ENCODE measurements at places on chromosomes 2 and 18.

DNA sequence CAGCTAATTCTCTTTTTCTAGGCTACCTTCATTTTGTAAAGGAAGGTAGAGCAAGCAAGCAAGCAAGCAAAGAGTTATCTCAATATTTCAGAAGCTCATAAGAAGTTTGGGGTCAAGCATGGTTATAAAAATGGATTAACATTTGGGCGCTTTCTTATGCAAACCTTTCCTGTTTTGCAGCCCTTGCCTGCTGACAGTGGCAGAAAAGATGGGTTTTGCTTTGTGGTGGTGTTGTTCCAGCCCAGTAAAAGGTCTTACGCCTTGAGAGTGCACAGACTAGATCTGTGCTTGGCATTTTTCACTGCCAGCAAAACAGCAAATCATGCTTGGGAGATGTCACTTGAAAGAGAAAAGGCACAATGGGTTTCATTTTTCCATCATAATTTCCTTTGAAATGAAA is 1320.6 kb upstream of the CELF4 start:
- no peak for DNase-seq

GRCh38 chr2:40123326-40123725 is 328.6 kb downstream of the SLC8A1 start:
- DNase-seq = no peak

DNA sequence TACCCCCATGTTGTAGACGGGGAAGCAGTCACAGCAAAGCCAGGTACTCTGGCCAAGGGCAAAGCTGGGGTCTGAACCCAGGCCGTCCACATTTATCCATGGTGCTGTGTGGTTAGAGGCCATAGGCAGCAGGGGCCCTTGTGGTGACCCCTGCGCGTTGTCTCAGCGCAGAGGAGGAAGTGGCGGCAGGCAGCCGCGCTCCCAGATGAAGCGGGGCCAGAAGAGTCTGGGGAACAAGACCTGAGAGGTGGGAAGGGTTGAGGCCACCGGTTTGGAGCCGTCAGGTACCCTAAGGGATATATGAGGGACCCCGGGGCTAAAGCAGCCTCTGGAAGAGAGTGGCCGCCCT is 770 bp downstream of the ZNF396 start:
- no peak for DNase-seq

- no peak for DNase-seq
Measured at GRCh38 chr18:32549248-32550110, 78.8 kb upstream of the GAREM1 start.

DNA sequence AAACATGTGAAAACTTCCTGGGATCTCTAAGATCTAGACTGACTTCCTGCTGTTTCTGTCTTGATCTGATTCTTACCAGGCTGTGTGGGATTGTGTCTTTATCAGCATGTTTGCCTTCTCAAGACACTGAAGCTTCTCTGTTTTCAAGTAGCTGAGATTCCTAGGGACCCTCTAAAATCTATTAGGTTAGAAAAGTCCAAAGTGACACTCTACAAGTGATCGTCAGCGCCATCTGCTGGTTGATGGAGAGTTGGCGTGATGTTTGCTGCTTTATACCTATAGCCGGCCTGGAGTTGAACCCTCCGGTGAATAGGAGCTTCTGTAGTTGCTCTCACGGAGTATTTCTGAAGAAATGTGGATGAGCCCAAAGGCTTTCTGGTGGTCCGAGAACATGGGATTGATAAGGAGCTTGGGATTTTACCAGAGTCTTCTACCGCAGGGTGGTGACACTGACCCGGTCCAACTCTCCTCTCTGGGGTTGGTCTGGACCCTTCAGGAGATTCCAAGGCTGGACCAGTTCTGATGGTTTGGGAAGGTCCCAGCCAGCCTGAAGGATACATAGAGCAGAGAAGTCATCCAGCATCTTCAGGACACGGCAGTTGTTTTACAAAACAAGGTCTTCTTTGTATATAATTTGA is 96.0 kb upstream of the TTC39C start:
- peak; percentile 51 for DNase-seq

GRCh38 chr18:54250846-54251261 is 18.5 kb upstream of the POLI start:
- DNase-seq = no peak

DNA sequence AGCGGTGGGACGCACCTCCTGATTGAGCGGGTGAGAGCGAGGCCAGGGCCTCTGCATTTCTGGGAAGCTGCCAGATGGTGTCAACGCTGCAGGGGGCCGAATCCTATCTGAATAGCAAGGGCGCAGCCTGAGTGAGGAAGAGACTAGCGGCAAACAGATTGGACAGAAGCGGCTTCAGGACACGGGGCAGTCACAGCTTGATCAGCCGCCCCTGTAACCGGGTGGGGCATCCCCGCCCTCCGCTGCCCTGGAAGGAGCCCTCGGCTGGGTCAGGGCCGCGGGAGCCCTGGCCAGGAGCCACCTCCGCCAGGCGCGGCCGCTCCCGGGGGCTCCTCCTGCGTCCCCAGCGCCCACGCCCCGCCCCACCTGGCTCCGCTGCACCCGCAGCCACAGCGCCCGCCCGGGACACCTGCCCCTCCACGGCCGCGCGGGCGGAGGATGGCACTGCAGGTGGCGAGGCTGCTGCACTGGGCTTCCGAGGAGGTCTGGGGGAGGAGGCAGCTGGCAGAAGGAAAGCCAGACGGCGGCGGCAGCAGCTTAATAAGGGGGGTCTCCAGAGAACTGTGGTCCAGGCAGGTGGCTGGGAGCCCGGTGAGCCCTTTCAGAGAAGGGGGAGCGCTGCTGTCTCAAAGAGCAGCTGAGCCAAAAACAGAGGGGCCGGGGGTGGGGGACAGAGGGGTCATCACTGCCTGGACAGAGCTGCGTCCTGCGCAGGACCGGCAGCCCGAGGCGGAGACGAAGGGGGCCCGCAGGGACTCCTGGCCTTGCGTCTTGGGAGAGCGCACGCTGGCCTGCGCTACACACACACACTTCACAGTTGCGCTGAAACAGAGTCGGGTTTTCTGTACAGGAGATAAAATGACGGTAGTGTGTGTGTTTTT is 18.8 kb upstream of the SOX11 start:
- DNase-seq = no peak

Measured in hematopoietic multipotent progenitor cell treated with erythropoietin and hydrocortisone succinate and interleukin-3 and kit ligand, for 17 days (in vitro differentiated cells).